Lower leg skin (tissue), 4 donors: ENCODE measurements at places on chromosomes 3 and 15.

DNA sequence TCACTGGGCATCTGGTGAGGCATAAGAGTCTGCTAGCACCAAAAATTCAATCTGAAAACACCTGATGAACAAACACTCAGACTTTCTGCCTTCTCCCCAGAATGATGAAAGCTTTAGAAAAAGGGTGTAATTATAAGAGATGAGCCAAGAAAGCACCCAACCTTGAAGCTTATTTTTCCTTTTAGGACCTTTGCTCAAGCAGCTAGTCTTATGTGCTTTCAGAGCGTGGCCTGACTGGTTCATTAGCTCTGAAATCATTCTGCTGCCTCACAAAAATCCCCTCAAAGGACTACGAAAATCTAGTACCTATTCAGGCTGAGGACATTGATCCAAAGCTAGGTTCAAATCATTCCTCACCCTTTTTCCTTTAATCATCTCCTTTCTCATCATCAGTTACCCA, 662.3 kb downstream of the MAGI1 start:
- no peak for DNase-seq

GRCh38 chr15:40103864-40104271, 4.8 kb downstream of the BMF start:
- DNase-seq = no peak

DNA sequence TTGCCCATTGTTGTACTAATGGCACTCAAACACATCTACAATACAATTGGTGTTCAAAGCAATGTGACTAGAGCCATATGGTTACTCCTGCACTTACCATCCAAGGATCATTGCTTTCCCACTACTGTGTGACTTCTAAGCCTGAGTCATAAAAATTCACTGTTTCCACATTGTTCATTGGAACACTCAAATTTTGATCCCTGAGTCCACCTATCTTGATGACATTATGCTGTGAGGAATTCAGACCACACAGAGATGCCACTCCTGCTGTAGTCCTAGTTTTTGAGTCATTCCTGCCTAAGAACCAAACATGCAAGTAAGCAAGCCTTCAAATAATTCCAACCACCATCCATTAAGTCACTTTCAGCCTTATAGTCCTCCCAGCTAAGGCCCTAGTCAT, 176.2 kb downstream of the EFHB start:
- no peak for DNase-seq

DNA sequence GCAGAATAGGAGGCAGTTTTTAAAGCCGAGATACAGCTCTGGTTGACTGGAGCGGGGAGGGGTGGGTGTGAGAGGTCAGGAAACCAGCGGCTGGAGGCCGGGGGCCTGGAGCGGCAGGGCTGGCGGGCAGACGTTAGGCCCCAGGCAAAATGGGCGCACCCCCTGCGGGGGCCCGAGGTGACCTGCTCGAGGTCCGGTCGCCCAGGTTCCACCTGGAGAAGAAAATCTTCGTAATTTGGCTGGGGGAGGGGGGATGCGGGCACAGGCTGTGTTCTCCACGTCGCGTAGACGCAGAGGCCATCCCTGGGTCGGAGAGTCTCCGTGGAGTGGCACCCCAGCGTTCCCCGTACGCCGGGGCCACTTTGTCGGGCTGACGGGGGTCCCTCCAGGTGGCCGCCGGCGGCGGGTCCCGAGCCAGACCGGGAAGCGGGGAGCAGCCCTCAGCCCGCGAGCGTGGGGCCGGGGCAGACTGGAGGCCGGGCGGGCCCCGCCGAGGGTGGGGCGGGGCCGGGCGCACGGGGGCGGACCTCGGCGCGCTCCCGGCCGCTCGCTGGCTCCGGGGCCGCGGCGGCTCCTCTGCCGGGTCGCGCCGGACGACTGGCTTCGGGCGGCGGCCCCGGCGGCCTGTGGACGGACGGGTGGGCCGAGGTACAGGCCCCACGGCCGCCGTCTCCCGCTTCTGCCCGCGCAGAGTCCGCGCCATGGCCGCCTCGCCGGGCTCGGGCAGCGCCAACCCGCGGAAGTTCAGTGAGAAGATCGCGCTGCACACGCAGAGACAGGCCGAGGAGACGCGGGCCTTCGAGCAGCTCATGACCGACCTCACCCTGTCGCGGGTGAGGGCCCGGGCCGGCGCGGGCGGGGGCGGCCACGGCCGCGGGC, at the start of gene CRTC3:
Gene CRTC3, plus strand, starts transcription at position 553 of the 879 bp plus-strand sequence. Its CDS starts 149 bp downstream, at position 702.
- DNase-seq = peak; percentile 89
